ENCODE measurements at places on chromosomes 3 and 15. TPM values are rescaled to one million over a fixed set of nuclear protein-coding genes. Genes with fewer than 3 reads are reported as not detected.

CPLX3 gene
- 5.9 TPM for total RNA-seq

RASGRP1 gene
- total RNA-seq: 3.0 TPM

ERC2 gene
- 1.2 TPM for total RNA-seq

CHSY1 gene
- total RNA-seq: 14.0 TPM

GAP43 gene
- total RNA-seq: 0.52 TPM

HYAL3 gene
- total RNA-seq: 1.6 TPM

FGF12 gene
- 453 TPM for total RNA-seq

STAB1 gene
- total RNA-seq: 159 TPM

CDCP1 gene
- 0.25 TPM for total RNA-seq

CSTA gene
- total RNA-seq: not detected

LTF gene
- 5.7 TPM for total RNA-seq

C3orf49 gene
- not detected for total RNA-seq

CELSR3 gene
- 0.26 TPM for total RNA-seq

UQCC5 gene
- total RNA-seq: 61.7 TPM

ESYT3 gene
- total RNA-seq: 2.4 TPM

MYLK gene
- 13.6 TPM for total RNA-seq
